Osteoblast (primary cell): ENCODE measurements at places on chromosomes 16 and 17. TPM values are rescaled to one million over a fixed set of nuclear protein-coding genes. Genes with fewer than 3 reads are reported as not detected.

GRCh38 chr16:63983401-63983800, 1138.5 kb downstream of the CDH11 start:
- DNase-seq = no peak

GRCh38 chr17:58121925-58122324, 26.3 kb upstream of the OR4D1 start:
- peak; percentile 65 for DNase-seq

DNA sequence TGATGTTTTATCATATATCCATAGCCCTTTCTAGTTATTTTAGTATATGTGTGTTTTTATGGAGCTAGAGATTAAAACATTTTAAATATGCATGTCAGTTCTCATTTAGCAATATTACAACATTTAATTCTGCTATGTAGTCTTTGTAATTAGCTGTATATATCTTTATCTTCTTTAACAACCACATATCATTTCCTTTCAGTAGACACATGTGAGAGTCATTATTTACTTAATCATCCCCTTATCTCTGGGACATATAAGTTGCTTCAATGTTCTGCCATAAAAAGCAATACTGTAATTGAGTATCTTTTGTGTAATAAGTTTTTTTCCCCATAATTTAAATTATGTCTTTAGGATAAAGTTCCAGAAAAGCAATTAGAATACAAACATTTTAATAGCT, 52.0 kb upstream of the CLEC3A start:
- DNase-seq = no peak

The NTN3 gene
- total RNA-seq = under 0.01 and 0.36 TPM in 2 replicates

DNA sequence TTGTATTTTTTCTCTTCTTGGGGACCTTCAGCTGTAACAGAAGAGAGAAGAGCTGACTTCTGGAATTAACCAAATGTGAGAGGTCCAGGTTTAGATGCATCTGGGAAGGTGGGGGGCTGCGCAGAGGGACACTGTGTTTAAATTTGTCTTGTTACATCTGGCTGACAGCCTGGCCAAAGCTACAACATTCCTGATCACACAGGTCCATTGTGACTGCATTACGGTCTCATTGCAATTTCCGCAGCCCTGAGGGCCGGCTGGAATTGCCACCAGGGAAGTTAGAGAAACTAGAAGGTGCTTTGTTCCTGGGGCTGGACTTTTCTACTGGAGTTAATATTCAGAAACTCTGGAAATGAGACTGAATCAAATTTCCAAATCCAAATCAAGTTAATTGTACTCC, 37.9 kb upstream of the LRRC75A start:
- peak; percentile 62 for DNase-seq

- no peak for DNase-seq
Observed at GRCh38 chr16:82636485-82636884, 9.7 kb downstream of the CDH13 start.

GRCh38 chr17:19578545-19578944, 44.9 kb downstream of the SLC47A1 start:
- DNase-seq = peak; percentile 91

The CDH1 gene
- 0.59 and 1.1 TPM in 2 replicates for total RNA-seq

- peak; percentile 49 for DNase-seq
Observed at GRCh38 chr17:58334256-58334655, 5.7 kb upstream of the TSPOAP1 start.

DNA sequence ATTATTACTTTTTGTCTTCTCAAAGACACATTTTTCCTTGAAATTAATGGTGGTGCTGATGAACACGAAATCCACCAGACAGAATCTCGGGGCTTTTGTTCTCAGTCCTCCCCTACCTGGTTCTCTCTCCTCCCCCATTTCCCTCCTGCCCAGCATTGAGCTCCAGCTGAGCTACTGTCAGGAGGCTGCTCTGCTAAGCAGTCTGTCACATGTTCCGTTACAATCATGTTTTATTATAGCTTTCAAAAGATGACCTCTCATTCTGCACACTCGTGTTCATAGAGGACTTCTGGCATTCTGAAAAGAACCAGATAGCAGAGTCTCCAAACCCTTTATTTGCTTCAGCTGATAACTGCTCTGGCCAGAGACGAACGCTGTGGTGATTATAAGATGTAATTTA, 732.5 kb upstream of the RBFOX1 start:
- DNase-seq = no peak

- DNase-seq = no peak
Observed at GRCh38 chr17:62732125-62732524, 76.0 kb downstream of the MARCHF10 start.

The WFDC1 gene
- total RNA-seq = not detected in 2 replicates

- peak; percentile 22 for DNase-seq
Observed at GRCh38 chr17:74079537-74080300, 123.8 kb upstream of the RPL38 start.

DNA sequence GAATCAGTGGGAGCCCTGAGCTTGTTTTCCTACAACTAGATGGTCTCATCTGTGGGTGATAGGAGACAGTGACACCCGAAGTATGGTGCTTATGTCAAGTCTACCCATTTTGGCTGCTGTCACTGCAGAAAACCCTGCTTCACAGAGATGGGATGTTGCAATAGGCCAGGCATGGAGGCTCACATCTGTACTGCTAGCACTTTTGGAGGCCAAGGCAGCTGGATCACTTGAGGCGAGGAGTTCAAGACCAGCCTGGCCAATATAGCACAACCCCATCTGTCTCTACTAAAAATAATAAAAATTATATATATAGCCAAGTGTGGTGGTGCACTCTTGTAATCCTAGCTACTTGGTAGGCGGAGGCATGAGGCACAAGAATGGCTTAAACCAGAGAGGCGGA, 2.3 kb upstream of the HERPUD1 start:
- no peak for DNase-seq

DNA sequence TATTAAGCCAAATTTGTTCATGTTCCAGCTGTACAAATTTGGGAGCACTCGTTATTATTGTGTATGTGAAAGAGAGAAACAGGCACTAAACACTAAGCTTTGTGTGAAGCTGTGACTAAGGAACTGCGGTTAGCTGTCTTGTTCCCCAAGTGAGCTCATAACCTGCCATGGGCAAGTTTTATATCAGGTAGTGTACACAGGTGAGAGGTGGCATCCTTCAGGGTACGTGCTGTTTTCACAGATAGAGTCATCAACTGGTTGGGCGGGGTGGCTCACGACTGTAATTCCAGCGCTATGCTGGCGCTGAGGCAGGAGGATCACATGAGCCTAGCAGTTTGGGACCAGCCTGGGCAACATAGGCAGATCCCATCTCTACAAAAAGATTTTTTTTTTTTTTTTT, 2.8 kb downstream of the DNAJA3 start:
- DNase-seq = no peak

DNA sequence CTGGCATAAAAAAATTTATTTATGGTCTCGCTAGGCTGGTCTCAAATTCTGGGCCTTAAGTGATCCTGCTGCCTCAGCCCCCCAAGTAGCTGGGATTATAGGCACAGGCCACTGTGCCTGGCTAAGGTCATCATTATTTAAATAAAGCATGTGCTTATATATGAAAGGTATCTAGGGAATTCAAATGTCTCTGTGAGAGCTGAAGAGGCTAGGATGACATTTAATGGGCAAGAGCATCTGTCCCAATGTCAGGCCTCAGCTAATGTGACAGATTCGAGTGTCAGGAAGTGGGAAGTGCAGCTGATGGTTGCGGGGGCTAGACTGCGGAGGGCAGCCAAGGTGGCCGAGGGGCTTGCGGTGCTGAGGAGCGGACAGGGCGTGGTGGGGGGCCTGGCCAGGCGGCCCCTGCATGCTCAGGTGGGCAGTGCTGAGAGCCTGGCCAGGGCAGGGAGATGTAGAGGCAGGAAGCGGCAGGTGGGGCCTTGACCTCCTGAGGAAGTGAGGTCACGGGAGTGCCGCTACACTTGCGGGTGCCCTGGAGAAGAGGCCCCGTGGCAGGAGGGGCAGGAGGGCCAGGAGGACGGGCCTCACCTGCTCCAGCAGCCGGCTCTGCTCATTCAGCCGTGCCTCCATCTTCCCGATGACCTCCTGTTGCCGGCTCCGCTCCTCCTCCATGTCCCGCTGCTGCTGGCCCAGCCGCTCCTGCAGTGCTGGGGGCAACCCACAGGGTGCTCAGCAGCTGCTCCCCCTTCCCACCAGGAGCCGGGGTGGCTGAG, 12.6 kb upstream of the MRPL38 start:
- peak; percentile 47 for DNase-seq

The TMEM204 gene
- total RNA-seq = 7.7 and 8.3 TPM in 2 replicates

DNA sequence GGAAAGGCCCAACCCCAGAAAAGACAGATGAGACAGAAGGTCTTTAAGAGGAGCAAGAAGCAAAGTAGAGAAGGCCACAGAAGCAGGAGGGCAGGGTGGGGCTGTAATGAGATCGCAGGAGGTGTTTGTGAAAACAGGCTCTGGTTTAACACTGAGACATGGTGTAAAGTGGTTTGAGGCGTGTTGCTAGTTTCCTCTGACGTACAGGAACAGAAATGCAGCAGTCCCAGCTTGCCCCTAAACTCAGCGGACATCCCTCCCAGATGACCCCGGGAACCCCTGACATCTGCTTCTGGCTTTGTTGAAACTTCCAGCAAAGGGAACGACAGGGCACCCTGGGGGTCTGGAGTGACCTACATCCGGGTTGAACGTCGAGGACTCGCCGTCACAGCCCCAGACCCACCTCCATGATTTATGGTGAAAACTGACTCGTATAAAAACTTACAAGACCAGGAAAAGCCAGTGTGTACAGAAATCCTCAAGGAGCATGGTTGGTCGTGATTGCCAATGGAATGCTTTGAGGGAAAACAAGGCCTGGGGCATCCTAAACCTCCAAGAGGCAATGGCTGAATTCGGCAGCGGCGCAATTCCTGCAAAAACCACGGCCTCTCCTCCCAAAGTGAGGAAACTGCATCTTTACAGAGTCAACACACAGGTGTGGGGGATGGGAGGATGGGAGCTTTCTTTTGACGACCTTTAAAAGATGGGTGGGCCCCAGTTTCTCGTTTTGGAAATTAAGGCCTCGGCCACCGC, 25.8 kb downstream of the LITAF start:
- DNase-seq = no peak

DNA sequence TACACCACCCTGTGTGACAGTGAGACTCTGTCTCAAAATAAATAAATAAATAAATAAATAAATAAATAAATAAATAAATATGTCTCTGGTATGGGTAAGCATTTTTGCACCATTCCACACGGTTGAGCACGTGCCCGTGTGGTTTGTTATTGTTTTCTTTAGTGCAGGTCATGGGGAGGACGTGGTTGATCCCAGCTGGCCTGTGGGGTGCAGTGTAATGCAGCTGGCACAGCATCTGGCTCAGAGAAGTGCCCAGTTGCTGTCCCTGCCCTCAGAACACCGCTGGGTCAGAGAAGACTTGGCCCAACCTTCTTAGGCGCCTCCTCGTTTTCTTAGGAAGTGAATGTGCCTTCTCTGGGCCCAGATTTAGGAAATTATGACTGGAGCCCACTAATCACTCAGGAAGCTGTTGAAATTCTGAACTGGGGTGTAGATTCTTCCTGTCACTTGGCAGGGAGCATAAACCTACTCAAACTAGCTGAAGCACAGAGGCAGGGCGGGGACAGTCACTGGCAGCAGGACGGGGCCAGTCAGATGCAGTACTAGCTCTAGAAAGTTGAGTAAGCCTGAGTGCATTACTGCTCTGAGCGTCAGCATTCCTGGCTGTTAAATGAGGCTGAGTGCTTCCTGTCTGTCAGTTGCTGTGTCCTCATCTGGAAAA, 85.9 kb downstream of the SNX29 start:
- peak; percentile 95 for DNase-seq

GRCh38 chr16:63410594-63410993, 1374.4 kb upstream of the CDH8 start:
- no peak for DNase-seq

DNA sequence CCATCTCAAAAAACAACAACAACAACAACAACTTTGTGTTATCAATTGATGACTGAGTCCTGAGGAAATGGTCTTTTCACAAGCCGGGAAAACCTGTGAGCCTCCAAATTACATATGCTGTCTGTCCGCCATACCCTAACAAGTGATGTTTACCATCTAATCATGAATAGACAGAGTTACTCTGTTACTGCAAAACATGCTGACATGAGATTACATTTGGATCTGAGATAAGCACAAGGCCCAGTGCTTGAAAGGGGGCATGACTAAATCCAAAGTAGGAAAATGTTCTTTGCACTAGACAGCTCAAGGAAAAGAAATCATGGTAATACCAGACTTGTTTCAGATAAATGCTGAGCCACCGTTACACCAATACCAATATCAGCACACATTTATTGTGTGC, 8.6 kb upstream of the ATXN1L start:
- DNase-seq = no peak

The PRSS22 gene
- total RNA-seq = not detected in 2 replicates

DNA sequence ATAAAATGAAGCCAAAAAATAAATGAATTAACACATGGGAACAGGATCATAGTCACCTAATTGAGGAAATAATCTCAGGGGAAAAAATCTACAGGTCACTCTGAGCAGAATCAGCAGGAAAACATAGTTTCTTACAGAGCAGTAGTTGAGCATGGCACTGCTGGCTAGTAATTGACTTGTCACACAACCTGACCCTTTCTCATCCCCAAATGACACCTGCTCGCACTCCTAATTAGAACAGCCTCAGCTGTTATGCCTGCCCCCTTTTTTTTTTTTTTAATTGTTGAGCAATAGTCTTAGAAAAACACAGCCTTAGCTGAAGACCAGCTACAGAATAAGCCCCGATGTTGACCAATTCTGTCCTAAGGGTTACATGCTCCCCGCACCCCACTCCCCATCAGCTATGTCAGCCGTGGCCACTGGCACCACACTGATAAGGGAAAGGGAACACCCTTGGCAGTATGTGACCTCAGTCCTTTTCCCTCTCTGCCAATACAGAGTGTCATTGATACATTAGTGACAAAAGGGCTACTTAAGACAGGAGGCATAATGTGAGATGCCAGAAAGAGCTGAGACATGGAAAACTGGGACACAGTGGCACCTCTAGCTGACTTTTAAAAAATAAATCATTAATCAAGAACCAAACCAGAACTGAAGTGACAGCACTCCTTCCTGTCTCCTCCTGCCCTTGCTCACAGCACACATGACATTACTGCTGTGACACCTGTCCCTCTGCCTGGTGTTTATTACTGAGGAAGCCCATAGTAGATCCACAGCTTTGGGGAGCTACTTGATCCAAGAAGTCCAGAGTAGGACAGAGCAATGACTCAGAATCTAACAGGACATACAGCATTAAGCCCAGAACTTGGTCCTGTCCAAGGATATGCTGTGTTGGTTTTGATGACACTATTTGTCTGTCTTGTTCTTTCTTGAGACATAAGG, 41.7 kb downstream of the WDR59 start:
- DNase-seq = peak; percentile 26

The TSPOAP1 gene
- total RNA-seq = 3.8 and 4.3 TPM in 2 replicates

GRCh38 chr17:13272296-13272695, 254.5 kb upstream of the ELAC2 start:
- DNase-seq = no peak

DNA sequence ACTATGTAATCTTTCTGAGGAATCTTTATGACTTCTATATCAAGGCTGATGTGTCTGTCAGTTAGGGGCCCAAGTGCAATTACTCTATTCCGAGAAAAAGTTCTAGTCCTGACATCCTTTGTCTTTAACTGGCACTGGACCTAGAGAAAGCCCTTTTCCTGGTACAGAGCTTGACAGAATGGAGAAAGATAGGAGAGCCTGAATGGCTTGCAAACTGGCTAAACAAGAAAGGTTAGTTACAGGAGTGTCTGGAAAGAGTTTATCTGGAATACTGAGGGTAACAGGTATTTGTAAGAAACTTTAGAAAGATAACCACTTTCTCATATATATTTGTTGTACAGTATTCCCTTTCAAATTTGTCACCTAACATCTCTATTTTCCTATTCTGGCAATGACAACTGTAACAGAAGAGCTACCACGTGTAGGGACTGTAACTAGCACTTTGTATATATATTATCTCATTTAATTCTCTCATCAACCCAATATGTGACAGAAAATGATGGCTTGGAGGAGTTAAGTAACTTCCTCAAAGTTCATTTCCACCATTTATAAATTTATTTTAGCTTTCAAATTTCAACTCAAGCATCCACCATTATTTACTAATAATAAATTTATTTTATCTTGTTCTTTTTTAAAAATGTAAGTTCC, 97.4 kb upstream of the C17orf78 start:
- no peak for DNase-seq
